ENCODE measurements at places on chromosomes 4 and X. TPM values are rescaled to one million over a fixed set of nuclear protein-coding genes. Genes with fewer than 3 reads are reported as not detected.

The PAGE2 gene
- not detected for total RNA-seq

The TMSB15A gene
- total RNA-seq, result not detected

The ERCC6L gene
- 0.07 TPM for total RNA-seq

GRCh38 chrX:125826080-125826479, 340.0 kb downstream of the DCAF12L2 start:
- no peak for DNase-seq

DNA sequence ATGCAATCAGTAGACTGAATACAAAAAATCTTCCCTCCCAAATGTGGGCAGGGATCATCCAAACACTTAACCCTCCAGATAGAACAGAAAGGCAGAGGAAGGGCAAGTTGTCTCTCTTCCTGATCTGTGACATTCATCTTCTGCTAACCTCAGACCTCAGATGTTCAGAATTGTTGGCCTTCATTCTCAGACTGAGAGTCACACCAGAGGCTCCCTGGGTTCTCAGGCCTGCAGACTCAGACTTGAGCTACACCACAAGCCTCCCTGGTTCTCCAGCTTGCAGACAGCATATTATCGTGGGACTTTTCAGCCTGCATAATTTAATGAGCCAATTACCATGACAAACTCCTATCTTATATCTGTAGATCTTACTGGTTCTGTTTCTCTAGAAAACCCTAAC, 1471.6 kb upstream of the ADGRL3 start:
- DNase-seq, result no peak

Measured in T-cell (primary cell).